ENCODE measurements at places on chromosomes 5 and 9.

- DNase-seq: no peak
Observed at GRCh38 chr9:93261281-93261680, 77.3 kb downstream of the WNK2 start.

GRCh38 chr9:24931894-24932293 is 386.2 kb upstream of the IZUMO3 start:
- no peak for DNase-seq

GRCh38 chr5:169701910-169702451 is 64.9 kb downstream of the DOCK2 start:
- peak; percentile 53 for DNase-seq

GRCh38 chr5:125409234-125409860 is 662.9 kb upstream of the ZNF608 start:
- peak; percentile 31 for DNase-seq

GRCh38 chr5:178995341-178995690 is 196 bp upstream of the GRM6 start:
- no peak for DNase-seq

DNA sequence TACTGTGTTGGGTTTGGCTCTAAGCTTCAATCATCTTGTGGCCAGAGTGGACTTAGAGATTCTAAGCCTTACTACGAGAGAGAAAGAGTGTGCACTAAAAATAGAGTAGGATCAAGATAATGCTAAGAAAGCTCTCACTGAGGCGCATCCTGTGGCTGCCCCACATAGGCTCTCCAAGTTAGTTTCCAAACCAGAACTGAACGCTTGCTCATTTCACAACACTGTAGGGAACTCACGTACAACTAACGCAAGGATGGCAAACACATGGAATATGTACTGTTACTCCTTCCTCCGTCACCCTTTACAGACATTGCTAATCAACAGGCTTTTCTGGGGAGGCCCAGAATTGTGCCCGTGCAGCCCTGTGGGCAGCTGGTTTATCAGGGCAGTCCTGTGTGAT is 90.9 kb downstream of the EQTN start:
- DNase-seq: no peak

GRCh38 chr5:97087138-97087537 is 55.3 kb downstream of the LIX1 start:
- DNase-seq: no peak

DNA sequence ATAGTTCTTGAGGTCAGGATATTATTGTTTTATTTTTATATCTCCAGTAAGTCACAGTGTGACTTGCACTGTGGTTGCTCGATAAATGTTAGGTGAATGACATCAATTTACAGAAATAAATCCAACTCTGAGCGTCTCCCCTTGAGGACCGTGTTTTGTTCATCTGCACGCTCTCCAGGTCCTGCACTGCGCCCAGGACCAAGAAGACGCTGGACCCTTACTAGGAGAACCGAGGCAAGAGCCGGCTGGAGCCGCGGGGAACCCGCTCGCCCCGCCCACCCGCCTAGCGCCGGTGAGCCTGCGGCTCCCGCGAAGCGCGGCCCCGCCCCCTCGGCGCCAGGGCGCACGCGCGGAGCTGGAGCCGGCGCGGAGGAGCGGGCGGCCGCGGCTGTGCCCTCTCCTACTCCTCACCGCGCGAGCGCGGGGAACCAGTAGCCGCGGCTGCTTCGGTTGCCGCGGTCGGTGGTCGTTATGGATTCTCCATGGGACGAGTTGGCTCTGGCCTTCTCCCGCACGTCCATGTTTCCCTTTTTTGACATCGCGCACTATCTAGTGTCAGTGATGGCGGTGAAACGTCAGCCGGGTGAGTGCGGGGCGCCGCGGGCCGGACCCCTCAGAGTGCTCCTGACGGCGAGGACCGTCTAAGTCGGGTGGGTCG is at the start of gene TMEM38B:
TSS of gene TMEM38B (plus strand) at position 352 of the 658 bp plus-strand sequence. CDS start at position 472, 120 bp downstream.
- DNase-seq: peak; percentile 81

- peak; percentile 35 for DNase-seq
Observed at GRCh38 chr9:135971892-135972291, 10.7 kb upstream of the UBAC1 start.
